ENCODE measurements at places on chromosomes 16 and 17.

GRCh38 chr16:28473714-28474265 is 1.7 kb upstream of the NPIPB7 start:
- no peak for DNase-seq

DNA sequence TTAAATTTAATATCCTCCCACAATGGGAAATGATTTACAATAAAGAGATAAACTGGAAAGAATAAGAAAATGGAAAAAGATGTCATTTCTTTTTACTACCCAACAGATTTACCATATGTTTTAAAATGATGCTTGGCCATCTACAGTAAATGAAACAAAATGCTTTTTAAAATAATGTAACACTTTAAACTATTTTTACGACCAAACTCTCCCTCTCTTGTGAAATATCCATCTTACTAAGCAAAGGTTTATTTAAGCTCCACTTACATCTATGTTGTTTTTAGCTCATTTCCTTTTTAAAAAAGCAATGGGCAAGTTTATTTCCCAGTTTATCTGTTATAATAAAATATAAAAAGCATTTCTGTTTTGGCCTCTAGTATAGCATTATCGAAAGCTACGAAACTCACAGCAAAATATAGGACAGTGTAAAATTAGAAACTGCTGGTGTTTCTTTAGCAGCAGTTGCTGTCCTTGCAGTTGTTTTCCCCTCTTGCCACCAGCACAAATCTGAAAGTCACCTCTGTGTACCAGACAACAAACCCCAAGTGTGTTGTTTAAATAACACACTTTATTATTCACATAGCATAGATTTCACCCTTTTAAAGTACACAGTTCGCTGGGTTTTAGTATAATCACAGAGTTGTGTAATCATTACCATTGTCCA is 195.1 kb downstream of the CDRT15L2 start:
- peak; percentile 11 for DNase-seq

GRCh38 chr16:10256784-10257641 is 74.8 kb upstream of the GRIN2A start:
- DNase-seq = peak; percentile 63

GRCh38 chr17:8227238-8227581 is 16.8 kb upstream of the AURKB start:
- no peak for DNase-seq

DNA sequence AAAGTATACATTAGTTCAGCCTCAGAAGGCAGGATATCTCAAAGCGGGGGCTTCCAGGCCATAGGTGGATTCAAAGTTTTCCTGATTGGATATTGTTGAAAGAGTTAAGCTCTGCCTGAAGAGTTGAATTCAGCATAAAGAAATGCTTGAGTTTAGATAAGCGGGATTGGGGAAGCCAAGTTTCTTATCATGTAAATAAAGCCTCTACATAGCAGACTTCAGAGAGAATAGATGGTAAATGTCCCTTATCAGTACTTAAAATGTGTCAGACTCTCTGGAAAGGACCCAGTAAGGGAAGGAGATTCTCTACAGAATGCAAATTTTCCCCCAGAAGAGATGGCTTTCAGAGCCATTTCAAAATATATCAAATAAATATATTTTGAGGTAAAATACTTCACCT is 423.5 kb downstream of the SHISA9 start:
- no peak for DNase-seq

GRCh38 chr16:24745391-24745790 is 15.9 kb downstream of the TNRC6A start:
- no peak for DNase-seq

GRCh38 chr16:69130461-69130860 is 1.9 kb downstream of the CHTF8 start:
- no peak for DNase-seq

DNA sequence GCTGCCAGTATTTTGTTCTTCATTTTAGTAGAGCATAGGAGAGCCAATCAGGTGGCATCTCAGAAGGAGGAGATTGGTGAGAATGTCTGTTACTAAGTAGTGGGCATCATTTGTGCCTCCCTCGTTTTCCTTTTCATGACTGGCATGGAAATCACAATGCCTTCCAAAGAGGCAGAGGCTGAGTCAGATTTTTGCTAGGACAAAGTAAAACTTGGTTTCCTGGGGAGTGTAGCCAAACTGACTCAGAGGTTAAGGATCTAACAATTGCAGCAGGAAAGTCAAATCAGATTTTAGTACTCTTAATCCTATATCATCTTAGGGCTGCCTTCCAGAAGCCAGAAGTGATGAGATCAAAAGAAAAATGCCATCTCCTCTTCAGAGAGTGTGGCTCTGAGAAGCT is 138.7 kb downstream of the ANKFN1 start:
- no peak for DNase-seq

- no peak for DNase-seq
These were observed 806 bp downstream of the MRM1 start for GRCh38 chr17:36602030-36602748.

DNA sequence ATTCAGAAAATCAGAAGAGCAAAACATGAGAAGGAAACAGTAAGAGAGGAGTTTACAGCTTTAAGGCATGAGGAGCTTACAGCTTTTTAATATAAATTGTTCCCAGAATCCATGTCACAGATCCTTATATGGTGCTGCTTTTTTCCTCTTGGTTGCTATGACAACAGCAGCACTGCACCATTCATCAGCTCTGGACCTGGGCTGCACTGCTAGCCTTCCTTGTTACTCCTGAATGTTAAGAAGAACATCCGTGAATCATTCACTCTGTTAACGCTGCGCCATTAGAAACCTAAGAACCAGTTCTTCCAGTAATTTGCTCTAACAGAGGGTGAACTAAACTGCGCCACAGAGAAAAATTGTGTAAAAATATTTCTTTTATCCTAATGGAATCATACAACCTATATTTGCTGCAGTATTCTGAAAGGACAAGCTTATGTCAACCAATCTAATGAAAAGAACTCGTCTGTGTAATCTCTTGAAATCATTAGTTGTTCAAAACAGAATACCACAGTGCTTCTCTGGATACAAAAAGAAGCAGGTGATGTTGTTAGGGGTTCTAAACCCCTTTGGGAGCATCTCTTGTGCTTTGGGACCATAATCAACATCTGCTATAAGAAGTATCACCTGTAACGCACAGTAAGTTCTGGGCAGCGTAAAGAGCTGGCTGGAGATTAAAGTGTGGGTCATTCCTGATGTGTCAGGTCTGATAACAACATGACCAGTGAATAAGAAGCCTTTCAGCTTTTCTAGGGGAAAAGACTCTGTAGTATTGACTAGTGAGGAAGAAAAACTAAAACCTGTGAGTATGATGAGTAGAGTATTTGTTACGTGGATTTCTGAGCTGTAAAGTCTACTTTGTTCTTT is 151.2 kb downstream of the TANC2 start:
- DNase-seq = peak; percentile 74

All from left kidney (tissue), 8 donors.